ENCODE measurements at places on chromosomes 3 and 15.

GRCh38 chr3:78041486-78041885 lies 1001.6 kb downstream of the ROBO2 start:
- DNase-seq, result no peak

DNA sequence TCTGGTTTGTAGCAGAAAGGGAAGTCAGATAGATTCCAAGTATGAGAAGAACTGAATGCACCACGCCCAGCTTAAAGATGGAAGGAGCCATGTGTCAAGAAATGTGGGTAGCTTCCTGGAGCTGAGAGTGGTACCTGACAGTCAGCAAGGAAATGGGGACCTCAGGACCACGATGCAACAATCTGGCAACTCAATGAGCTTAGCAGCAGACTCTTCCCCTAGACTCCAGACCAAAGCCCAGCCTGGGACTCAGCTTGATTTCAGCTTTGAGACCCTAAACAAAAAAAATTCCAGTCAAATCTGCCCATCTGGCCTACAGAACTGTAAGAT lies 24.4 kb downstream of the MIX23 start:
- DNase-seq, result no peak

DNA sequence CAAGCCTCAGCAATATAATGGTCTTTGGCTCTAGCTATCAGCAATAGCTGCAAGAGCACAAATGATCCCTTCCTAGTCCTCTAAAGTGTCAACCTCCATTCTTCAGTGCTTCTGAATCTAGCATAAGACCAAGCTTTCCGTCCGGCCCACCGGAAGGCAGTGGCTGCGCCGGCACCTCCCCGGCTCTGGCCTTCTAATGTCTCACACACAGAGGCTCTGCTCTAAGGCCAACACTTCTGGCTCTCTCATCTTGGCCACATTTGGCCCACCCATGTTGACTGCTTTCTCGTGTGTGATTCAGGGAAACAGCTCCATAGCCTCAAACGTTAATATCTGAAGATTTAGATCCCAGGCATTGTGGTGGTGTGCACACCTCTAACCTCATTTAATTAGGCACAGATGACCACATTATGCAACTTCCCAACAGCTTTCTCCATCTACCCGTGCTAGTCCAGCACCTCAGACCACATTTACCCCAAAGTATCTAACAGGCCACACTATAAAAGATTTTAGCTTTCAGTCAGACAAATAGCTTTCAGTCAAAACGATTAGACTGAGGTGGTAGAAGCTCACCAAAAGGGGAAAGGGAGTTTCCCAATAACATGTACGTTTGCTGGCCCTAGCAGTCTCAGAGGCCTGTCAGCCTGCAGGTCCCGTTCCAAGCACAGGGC lies 19.3 kb downstream of the SLC51A start:
- DNase-seq, result no peak

DNA sequence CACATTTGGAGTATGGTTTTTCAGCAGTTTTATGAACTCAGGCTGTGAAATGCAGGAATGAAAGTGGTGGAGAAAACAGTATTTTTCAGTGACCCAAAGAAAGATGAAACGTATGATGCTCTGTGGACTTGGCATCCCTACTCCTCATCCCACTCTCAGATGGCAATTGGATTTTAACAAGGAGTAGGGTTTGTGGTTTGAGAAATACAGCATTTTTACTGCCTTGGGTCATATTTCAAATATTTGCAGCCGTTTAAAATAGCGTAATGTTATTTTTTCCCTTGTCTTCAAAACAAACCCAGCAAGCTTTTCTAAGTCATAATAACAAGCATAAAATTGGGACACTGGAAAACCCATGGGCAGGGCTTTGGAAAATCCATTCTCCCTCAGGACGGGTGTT lies 117.2 kb upstream of the LRIG1 start:
- DNase-seq, result no peak

- DNase-seq, result no peak
Observed at GRCh38 chr3:179100652-179101051, 29.0 kb upstream of the ZMAT3 start.

DNA sequence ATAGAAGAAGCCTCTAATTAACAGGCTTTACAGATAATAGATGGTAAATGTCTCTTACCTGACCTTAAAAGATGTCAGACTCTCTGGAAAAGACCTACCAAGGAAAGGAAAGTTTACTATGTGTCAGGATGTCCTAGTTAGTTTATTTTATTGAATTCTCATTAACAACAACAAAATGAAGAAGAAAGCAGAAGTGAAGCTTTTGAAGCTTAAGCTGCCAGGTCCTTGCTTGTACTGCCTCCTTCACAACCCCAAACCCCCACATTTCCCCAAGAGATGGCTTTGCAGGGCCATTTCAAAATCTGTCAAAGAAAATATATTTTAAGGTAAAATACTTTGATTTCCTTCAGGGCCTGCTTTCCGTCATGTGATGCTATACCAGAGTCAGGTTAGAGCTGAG lies 798.4 kb downstream of the TUSC7 start:
- DNase-seq, result no peak

DNA sequence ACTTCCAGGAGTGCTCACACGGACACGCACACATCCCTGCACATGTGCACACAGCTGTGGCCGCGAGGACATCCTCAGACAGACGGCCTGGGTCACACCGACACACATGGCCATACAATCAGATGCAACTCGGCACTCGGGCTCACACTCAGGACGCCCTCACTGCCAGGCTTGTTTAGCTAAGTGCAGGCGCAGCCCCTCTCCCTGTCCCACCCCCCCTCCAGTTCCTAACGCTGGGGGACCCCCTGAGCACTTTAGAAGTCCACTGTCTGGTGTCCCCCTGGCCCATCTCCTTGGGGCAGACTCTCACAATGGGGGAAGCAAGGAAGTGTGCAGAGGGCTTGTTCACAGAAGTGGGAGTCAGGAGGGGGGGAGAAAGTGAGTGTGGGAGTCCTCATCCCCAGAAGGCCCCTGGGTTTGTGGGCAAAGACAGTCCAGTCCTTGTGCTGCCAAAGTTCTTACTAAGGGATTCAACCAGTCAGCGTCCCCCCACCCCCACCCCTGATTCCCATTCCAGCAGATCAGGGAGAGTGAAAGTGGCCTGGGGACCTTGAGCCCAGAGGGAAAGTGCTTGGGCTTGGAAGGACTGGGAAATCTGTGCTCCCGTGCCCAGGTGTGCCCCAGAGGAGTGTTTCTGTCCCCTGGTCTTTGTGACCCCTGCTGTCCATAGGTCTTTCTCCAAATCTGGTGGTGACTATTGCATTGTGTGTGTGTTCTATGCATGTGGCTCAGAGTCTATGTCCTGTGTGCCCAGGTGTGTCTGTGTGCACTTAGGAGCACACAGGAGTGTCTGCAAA lies 767 bp upstream of the GATA2 start:
- DNase-seq, result no peak

- no peak for DNase-seq
Observed at GRCh38 chr3:27171113-27171512, 198.1 kb downstream of the NEK10 start.

- DNase-seq, result no peak
Observed at GRCh38 chr3:188899881-188900280, 271.9 kb upstream of the TPRG1 start.
